ENCODE measurements at places on chromosomes 1 and 21.

- DNase-seq = no peak
Observed at GRCh38 chr1:46043458-46044017, 88.9 kb downstream of the PIK3R3 start.

DNA sequence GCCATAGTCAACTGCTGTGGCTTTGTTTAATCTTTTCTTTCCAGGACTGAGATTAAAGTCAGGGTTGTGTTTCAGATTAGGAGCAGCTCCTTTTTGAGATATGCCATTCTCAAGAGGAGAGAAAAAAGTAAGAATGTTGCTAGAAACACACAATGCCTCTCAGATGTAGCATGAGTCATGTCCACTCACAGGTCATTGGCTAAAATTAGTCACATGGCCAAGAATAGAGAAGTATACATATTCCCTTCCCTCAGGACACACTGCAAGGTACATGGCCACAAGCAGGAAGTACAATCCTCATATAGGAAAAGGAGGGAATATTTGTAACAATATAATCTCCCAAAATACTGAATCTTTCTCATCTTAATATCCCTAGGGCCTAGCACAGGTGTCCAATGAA lies 141.9 kb upstream of the PTBP2 start:
- DNase-seq = no peak

- no peak for DNase-seq
Observed at GRCh38 chr1:228941666-228942065, 206.4 kb downstream of the RHOU start.

- DNase-seq = no peak
Observed at GRCh38 chr1:44903011-44903680, 60.1 kb upstream of the PTCH2 start.

- DNase-seq = peak; percentile 64
Observed at GRCh38 chr1:155085504-155086127, 7.0 kb downstream of the EFNA3 start.

DNA sequence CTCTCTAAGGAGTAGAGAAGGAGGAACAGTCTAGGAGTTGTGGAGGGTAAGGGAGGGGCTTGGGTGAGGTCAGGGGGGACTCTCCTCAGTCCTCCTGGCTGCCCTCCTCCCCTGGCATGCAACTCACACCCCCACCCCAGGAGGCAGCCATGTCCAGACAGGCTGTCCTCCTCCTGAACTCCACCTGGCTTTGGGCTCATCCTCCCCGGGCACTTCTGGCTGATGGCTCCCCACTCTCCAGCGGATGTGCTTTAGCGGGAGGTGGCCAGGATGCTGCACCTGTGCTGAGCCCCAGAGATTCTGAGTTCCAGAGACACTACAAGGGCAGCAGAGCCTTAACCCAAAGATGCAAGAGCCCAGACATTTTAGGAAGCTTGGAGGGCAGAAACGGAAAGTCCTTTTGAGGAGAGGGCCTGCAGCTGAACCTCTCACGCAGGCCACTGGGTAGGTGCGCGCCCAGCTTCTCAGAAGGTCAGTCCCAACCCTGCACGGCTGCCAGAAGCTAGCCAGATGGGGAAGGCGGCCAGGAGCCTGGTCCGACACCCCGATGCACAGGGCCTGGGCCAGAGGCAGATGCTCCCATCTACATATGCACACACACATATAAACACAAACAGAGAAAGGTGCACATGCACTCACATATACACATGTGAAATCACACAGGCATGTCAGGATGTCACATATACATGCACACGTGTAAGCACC lies 83.4 kb downstream of the PDE9A start:
- no peak for DNase-seq

DNA sequence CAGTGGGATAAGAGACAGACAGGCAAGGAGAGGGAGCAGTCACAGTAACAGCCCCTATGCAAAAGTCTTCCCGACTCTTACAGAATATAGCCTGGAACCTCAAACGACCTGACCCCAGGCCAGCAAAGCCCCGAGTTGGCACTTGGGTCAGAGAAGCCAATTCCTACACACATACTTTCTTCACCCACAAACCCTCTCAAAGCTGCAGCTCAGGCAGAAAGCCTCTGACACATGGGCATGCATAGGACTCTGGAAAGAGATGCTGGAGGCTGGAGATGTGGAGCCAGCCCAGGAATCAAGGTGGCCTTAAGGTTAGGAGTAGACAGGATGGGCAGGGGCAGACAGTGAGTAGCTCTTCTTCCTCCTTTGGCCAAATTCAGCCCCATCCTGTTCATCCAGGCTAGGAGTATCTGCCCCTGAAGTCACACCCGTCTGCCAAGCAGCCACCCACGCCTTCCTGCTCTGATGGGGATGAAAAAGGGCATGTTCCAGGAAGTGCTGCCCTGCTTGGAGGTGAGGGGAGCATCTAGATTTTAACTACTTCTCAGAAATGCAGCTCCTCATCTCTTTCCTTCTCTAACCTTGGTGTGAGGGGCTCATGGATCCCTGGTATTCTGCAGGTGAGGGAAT lies 7.8 kb downstream of the SLC41A1 start:
- no peak for DNase-seq

DNA sequence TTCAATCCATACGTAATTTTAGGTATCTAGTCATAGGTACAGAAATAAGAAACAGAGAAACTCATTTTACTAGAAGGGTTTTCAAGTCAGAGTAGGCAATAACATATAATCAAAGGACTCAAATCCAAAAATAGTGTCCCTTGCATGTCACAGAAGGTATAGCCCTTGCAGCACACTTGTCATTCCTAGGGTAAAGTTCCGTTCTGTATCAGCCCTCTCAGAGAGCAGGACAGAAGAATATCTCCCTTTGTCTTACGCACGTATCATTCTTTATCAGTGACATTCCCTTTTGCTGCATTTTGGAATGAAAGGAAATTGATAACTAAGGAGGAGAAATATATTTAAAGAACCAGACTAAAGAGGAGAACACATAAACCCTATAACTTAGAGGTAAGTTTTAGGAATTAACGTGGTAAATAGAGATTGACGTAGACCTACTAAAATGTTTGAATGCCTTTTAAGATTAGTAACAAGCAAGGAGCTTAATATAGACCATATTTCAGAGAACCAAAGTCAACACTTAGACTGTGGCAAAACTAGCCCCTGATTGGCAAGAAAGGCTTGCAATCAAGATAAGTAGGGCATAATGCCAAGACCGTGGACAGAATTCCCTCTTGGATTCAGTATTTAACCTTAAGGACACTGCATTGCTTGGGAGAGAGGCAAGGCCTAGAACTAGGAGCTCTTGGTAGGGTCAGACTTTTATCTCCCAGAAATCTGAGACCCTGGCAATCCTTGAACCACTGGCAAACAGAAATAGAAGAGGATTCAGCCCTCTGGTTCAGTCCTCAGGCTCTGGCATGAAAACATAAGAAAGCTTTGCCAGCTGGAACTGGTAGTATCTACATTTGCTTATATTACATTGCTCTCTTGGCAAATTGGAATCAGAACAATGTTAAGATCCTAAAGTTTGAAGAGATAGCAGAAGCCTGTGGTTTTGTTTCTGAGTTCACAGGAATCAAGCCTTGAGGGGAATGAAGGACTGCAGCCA lies 232.1 kb downstream of the ASTN1 start:
- no peak for DNase-seq

DNA sequence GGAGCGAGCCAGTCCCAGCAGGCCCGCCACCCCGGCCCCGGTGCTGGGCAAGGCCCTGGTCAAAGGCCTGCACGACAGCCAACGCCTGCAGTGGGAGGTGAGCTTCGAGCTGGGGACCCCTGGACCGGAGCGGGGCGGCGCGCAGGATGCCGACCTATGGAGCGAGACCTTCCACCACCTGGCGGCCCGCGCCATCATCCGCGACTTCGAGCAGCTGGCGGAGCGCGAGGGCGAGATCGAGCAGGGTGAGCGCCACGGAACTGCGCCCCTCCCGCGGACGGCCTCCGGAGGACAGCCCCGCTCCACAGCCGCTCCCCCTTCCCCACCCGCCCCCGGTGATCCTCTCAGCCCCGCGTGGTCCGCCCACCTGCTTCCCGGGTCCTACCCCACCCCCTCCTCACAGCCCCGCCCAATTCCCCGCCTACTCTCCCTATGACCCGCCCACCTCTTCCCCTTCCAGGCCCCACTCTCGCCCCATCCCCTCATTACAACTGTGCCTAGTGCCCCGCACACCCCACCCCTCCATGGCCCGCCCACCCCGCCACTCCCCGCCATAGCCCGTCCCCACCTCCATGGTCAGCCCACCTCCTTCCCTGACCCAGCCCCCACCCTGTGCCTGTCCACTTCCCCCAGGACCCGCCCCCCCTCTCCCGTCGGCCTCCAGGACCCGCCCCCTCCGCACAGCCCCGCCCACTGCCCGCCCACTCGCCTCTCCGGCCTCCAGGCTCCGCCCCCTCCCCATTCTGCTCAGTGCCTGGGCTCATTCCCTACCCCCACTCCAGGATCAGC lies 52.7 kb downstream of the VWA5B1 start:
- DNase-seq = no peak

- no peak for DNase-seq
Observed at GRCh38 chr1:217211486-217211885, 419.4 kb downstream of the GPATCH2 start.

- DNase-seq = no peak
Observed at GRCh38 chr21:41858466-41859296, 20.5 kb downstream of the PRDM15 start.

DNA sequence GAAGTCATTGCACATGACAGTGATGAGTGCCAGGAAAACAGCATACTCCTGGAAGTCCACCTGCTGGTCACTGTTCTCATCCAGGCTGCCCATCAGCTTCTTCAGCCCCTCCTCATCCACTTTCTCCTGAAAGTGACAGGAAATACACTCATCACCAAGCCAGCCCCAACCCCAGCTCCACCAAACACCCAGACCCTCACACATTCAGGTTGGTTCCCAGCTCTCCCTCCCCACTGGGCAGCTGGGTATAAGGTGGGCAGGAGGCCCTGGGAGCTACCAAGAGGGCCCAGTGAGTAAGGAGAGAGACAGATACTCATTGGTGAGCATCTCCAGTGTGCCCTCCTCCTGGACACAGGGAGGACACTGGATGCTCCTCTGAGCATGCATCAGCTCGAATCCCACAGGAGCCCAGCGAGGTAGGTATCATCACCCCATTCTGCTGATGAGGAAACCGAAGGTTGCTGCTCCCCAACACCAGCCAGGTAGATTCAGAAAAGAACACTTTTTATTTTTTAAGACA lies 4.1 kb downstream of the S100A2 start:
- no peak for DNase-seq

DNA sequence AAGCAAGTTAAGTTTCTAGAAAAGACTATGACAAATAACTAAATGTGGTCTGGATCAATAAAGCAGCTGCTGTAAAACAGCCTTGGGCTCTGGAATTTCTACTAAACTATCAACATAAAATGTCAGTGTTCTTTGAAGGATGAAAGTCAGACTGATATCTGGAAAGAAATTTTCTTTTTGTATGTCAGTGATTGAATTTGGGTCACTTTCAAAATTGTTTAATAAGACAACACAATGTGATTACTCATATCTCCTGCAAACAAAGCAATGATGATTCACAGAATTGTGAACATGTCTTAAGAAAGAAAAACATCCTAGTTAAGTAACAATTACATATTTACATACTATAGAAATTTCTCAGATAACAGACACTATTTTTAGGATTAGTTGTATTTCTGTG lies 826.4 kb downstream of the PLA2G4A start:
- no peak for DNase-seq
